Kidney tubule cell (primary cell): ENCODE measurements at places on chromosomes 3 and 15.
A peak's percentile ranks its signal among the peaks of the same experiment; 100 is the strongest.

GRCh38 chr3:15646851-15647511, 45.4 kb downstream of the BTD start:
- peak; percentile 96 for DNase-seq

DNA sequence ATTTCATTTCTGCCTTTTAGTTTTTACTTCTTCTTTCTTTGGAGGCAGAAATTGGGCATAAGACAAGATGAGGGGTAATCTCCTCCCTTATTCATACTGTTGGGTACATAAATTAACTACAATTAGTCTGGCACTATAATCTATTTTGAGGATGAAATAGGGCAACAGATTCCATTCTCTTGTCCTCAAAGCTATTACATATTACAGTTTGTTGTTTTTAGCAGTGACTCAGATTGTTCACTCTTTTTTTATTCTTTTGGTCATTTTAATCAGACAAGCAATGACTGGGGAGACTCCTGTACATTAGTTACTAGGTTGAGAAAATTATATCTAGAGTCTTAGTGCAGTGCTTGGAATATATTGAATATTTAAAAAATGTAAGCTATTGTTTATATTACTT, 556.0 kb downstream of the OTOL1 start:
- DNase-seq = no peak

DNA sequence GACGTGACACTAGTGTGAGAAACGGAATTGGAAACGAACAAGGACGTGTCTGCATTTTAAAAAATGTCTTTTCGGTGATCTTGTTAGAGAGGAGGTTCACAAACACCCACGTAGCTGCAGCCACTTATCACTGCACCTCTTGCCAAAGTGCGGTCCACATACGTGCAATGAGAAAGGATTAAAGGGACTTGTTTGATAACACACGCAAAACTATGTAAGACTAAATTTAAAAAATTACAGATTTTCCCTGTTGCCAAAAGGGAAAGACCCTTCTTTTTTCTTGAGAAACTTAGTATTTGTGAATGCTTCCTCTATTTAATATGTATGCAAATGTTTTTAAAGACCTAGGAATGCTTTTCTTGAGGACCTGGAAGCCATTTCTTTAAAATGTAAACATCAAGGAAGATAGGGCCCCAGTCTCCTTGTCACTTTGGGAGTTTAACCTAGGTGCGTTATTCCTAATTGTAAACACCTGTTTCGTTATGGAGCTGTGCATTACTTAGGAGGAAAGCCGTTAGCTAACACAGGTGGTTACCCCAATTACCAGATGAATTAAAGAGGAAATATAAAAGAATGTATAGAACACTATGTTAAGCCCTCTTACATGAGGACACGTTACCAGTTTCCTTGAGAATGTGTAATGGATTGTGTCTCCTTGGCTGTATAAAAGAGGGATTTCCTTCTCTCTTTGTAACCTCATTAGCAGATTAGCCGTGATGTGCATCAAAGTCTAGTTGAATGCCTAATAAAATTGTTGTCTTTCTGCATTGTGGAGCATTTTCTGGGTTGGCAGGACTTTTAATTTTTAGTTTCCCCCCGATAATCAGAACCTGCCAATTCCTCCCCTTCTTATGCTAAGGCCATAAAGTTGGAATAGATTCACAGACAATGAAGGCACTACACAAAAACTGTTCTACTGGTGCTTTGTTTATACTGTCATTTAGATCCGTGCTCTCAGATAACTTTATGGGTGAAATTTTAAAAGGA, 1.0 kb downstream of the LEKR1 start:
- no peak for DNase-seq

DNA sequence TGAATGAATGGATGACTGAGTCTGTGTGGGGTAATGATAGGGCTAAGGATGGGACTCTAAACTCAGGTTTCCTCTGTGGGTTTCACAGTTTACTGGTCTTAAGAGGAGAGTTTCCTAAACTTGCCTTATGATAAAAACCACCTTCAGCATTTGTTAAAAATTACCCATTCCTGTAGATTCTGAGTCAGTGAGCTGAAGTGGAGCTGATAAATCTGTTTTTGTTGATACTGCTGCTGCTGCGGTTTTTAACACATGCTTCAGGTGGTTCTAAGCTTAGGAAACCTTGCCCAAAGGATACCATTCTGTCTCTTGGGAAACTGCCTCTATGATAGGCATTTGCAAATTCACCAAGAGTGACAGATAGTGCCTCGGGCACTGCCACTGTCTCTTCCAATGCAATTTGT, 52.6 kb downstream of the MECOM start:
- DNase-seq = peak; percentile 59

- no peak for DNase-seq
These were observed 30.2 kb downstream of the NPTN start for GRCh38 chr15:73602992-73603391.

DNA sequence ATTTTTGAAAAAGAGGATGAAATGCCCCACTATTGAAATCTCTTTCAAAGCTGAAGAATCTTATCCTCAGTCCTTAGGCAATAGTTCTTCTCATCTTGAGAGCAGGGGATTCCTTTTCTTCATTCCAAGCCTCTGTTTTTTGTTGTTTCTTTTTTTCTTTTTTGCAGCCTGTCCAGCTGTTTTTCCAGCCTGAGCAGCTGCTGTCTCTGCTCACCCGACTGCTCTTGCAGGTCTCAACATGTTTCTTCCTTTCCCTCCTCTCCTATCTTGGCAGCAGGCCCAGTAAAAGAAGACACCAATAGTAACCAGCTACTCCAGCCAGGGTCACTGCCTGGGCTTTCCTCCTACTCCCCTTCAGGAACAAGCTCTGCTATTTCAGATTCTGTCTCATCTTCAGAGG, 23.8 kb downstream of the MEX3B start:
- no peak for DNase-seq

- no peak for DNase-seq
These were observed 136.0 kb upstream of the RARB start for GRCh38 chr3:25292036-25292435.

DNA sequence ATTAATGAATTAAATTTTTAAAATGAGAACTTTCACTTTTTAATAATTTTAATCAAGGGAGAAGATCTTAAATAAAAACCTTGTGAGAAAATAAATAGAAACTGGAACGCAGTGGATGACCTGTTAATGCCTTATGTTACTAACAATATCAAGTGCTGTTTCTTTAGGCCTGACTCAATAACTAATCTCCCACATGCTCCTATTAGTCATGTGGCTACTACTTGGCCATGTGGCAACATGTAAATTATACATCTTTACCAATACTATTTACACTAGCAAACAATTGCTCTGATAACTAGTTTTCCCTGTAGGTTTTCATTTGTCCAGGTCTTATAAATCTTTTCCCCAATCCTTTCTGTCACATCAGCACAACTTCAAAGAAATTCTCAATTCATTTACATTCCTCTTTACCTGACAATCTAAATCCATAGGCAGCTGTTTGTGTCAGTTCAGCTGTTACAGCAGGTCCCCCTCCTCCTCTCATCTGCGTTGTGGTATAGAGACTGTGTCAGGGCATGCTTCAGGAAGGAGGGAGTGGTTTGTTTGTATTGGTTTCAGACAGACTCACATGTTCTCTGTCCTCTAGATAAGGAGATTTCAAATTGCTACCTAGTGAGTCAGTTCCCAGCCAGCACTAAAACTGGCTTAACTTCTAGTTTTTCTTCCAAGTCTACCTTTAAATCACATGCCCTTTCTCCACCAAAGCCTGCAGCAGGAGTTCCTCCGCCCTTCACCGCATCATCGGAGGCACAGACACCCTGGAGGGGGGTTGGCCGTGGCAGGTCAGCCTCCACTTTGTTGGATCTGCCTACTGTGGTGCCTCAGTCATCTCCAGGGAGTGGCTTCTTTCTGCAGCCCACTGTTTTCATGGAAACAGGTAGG, 11.3 kb upstream of the C3orf52 start:
- DNase-seq = peak; percentile 97

- DNase-seq = peak; percentile 69
These were observed 55.8 kb downstream of the SEMA6D start for GRCh38 chr15:47773143-47773542.

GRCh38 chr3:57983734-57984518, 24.3 kb upstream of the FLNB start:
- peak; percentile 84 for DNase-seq

DNA sequence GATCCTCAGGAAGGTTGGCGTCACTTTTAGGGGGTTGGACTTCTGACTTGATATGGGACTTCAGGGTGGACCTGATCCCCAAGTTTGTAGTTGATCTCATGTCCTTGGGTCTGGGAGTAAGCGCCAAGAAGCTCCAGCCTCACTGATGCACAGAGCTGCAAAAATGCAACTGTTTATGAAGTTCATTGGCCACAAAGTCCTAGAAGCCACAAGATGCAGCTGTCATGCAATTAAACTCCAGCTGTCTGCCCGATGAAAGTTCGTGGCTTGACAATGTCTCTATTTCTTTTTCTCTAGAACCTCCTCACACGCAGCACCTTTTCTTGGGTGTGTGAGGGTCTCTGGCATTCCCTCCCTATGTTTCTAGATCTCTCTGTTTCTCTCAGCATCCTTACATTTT, 9.2 kb upstream of the ACAN start:
- no peak for DNase-seq

DNA sequence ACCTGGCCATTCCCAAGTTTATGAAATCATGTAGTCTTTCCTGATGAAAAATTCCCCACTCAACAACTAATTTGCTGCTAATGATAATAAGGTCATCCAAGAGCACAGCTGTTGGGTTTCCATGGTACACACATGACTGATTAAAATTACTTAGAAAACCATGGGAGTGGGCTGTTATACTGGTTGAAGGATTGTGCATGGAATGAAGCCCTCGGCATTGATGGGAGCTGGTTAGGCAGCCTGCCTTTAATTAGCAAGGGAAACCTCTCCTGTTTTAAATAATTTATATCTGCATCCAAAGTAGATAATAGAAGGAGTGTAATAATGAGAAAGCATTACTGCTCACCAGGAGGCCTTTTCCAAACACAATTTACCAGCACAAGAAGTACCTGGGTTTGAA, 235.1 kb upstream of the CFAP20DC start:
- no peak for DNase-seq

GRCh38 chr15:64536244-64536836, 76.0 kb downstream of the ZNF609 start:
- peak; percentile 81 for DNase-seq

- no peak for DNase-seq
These were observed 51.0 kb upstream of the TRA2B start for GRCh38 chr3:185988816-185989175.

GRCh38 chr3:149019580-149019979, 28.2 kb downstream of the GYG1 start:
- DNase-seq = no peak

GRCh38 chr3:188365988-188366698, 212.2 kb downstream of the LPP start:
- DNase-seq = peak; percentile 25

DNA sequence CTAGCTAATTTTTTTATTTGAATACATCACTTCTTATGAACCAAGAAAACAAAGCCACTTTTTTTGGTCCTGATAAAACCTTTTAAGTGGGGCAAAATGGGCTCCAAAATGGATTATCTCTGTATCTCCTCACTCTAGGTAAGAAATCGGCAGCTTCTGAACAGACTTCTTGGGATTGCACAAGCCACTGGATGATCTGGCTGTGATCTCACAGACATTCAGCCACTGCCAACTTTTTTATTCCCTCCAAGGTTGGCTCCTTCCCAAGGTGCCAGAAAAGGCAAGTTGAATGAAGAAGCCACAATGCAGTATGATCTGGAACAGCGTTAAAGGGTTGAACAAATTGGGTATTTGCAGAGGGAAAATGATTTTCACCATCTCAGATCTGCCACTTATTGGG, 73.2 kb downstream of the PRICKLE2 start:
- no peak for DNase-seq

DNA sequence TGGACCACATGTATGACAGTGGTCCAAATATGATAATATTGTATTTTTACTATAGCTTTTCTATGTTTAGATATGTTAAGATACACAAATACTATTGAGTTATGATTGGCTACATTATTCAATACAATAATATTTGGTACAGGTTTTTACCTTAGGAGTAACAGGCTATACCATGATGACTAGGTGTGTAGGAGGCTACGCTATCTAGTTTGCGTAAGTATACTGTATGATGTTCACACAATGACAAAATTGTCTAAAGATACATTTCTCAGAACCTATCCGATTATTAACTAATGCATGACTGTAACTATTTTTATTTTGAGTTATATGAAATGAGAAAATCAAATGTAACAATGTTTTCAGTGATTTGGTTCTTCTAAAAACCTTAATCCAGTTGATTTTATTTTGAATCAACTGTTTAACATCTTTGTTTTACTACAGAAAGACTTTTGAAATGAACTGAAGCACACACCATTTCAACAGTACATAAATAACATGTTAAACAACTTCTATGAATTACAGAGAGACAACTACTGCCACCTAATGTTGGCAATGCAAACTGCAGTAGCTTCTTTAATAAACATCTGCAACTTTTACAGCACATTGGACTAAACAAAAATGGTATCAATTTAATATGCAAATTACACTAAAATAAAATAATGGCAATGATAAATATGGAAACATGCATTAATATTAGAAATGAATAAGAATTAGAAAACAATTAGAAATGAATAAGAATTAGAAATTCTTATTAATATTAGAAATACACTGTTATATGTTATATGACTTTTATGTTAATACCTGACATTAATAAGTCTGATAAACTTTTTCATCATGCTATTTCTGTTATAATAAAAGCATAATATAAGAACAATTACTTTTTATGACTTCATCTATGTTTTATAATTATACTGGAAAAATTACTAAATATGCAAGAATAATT, 255.7 kb downstream of the MBNL1 start:
- DNase-seq = peak; percentile 55

- DNase-seq = peak; percentile 97
These were observed 181.8 kb downstream of the PDCD6IP start for GRCh38 chr3:33980252-33980651.

DNA sequence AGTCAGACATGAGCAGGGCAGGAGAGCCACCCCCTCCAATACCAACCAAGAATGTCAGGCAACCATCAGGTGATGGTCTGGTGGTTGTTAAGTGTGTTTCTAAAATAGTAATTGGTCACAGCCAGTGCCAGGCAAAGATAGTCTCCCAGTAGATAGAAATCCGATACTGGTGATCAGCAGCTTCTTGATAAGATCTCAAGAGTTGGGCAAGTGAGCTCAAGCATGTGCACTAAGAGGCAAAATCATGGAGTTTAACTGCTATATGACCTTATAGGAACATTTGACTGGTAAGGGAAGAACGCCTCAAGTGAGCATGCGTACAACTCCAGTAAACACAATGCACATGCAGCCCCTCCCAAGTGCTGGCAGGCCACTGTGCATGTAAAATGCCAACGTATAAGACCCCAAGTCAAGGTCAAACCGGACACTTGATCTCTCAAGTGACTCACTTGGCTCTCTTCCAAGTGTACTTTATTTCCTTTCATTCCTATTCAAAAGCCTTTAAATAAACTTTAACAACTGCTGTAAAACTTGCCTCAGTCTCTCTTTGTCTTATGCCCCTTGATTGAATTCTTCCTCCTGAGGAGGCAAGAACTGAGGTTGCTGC, 36.0 kb upstream of the CBLB start:
- DNase-seq = no peak

GRCh38 chr15:60639502-60639901, 160.6 kb upstream of the ICE2 start:
- no peak for DNase-seq

GRCh38 chr15:94470492-94470891, 239.1 kb downstream of the MCTP2 start:
- DNase-seq = no peak

GRCh38 chr3:114623420-114624046, 329.7 kb downstream of the TIGIT start:
- peak; percentile 63 for DNase-seq

- DNase-seq = peak; percentile 87
These were observed at the start of gene THRB for GRCh38 chr3:24494618-24495325. THRB (minus strand) TSS chr3:24494850.
